A549 treated with CpdA at 1 μM for 4 hours (cell line): ENCODE measurements at places on chromosomes 4 and X. TPM values are rescaled to one million over a fixed set of nuclear protein-coding genes. Genes with fewer than 3 reads are reported as not detected.

RPL39 gene
- total RNA-seq, result 3,557 to 4,920 TPM (median 3,675 TPM) in 5 replicates

JCHAIN gene
- 0.19 to 0.33 TPM in 2 of 5 replicates, not detected in the others for total RNA-seq

TMEM156 gene
- total RNA-seq, result 19.3 to 27.3 TPM (median 23.0 TPM) in 5 replicates

RPL10 gene
- 5,322 to 5,614 TPM (median 5,495 TPM) in 5 replicates for total RNA-seq

GABRG1 gene
- total RNA-seq, result not detected in 5 replicates

KIAA1210 gene
- not detected in 5 replicates for total RNA-seq

CLDN34 gene
- not detected in 5 replicates for total RNA-seq

NXT2 gene
- total RNA-seq, result 8.2 to 12.1 TPM (median 9.5 TPM) in 5 replicates

NHS gene
- 4.6 to 8.1 TPM (median 5.8 TPM) in 5 replicates for total RNA-seq
